Breast epithelium (tissue), 4 donors: ENCODE measurements at places on chromosomes 11 and 22. TPM values are rescaled to one million over a fixed set of nuclear protein-coding genes. Genes with fewer than 3 reads are reported as not detected.

DTX4 gene
- total RNA-seq: 10.8 TPM

DBX1 gene
- not detected for total RNA-seq

TMEM121B gene
- total RNA-seq: not detected

CCDC89 gene
- total RNA-seq: 1.6 TPM

DNA sequence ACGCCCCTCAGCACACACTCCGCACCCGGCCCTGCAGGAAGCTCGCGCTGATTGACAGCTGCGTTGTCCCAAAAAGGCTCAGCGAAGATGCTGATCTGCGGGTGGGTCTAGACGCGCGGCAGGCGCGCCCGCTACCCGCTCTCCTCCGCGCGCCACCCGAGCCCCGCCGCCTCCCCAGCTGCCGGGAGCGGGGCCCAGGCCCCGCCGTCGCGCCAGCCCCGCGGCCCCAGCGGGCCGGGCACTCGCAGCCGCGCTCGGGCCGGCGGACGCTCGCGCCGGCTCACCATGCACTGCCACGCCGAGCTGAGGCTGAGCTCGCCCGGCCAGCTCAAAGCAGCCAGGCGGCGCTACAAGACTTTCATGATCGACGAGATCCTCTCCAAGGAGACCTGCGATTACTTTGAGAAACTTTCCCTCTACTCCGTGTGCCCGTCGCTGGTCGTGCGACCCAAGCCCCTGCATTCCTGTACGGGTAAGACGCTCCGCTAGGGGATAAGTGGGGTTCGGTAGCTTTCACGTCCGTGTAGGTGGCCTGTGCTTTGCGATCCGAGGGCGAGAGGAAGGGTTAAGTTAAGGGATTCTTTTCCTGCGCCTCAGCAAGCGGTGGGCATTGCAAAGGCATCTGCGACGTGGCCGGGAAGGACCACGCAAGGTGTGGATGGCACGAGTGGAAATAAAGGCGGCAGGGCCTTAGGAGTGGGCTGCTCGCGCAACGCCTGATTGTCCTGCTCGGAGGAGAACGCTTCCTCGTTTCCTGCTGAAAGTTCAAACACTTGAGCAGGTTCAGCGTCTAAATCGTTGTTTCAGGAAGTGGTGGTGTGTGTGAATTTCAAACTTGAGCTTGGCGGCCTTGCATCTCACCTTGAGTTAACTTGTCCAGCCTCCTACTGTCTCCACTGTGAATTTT is at the start of gene BARX2:
BARX2 (plus strand) TSS at position 98 of the 907 bp plus-strand sequence; CDS start at position 286, 188 bp downstream.
- no peaks in the 10 kb centered on the region for H3K36me3 ChIP-seq
- peak within 1 kb of the TSS; percentile 9 for H3K4me3 ChIP-seq
- H3K4me1 ChIP-seq: no peaks in the 10 kb centered on the region
- peak; percentile 60 for DNase-seq

GRCh38 chr11:8989453-8989852 is 14.3 kb downstream of the NRIP3 start:
- no peaks in the 10 kb centered on the region for H3K36me3 ChIP-seq
- no peak overlapping the region for H3K27ac ChIP-seq
- H3K4me1 ChIP-seq: no peaks in the 10 kb centered on the region
- no peak for DNase-seq

- H3K4me3 ChIP-seq: no peak overlapping the region
- no peak for DNase-seq
- H3K4me1 ChIP-seq: no peaks in the 10 kb centered on the region
- H3K27me3 ChIP-seq: no peaks in the 10 kb centered on the region
- no peak overlapping the region for H3K27ac ChIP-seq
Measured at GRCh38 chr11:64089493-64089892, 53.8 kb downstream of the FLRT1 start.

GRCh38 chr22:29314537-29315285 is 786 bp downstream of the RASL10A start:
- H3K4me1 ChIP-seq: peaks cover 21% of the 10 kb centered on the region
- H3K27ac ChIP-seq: no peak overlapping the region
- H3K27me3 ChIP-seq: peaks cover 18% of the 10 kb centered on the region
- H3K36me3 ChIP-seq: no peaks in the 10 kb centered on the region
- peak overlapping the region; percentile 50 for H3K4me3 ChIP-seq
- DNase-seq: peak; percentile 49

DNA sequence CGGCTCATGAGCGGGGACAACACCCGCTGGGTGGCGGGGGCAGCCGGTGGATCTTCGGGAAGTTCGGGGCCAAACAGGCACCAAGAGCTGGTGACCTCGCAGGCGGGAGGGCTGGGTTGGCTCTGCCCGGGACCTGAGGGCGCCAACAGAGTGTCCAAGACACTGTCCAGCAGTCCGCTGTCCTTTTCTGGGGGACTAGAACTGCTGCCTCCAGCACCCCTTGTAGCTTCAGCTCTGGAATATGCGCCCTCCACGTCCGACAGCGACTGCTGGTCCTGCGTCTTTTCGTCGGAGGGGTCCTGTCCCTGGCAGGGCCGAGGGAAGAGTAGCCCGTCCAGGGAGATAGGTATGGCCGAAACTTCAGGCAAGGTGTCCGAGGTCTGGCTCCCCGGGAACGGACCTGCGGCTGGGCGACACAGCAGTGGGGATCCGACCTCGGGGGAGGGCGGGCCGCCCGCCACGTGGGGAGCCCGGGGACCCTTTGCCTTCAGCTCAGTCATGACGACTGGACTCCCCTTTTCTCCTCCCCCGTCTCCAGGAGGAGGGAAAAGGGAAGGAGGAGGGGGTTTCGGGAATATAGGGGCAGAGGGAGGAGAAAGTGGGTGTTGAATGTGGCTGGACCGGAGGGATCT is 926 bp downstream of the PGR start:
- H3K27me3 ChIP-seq: no peaks in the 10 kb centered on the region
- H3K4me3 ChIP-seq: peak overlapping the region; percentile 56
- H3K4me1 ChIP-seq: no peaks in the 10 kb centered on the region
- no peak for DNase-seq
- H3K36me3 ChIP-seq: no peaks in the 10 kb centered on the region
- H3K27ac ChIP-seq: peak overlapping the region; percentile 92

DNA sequence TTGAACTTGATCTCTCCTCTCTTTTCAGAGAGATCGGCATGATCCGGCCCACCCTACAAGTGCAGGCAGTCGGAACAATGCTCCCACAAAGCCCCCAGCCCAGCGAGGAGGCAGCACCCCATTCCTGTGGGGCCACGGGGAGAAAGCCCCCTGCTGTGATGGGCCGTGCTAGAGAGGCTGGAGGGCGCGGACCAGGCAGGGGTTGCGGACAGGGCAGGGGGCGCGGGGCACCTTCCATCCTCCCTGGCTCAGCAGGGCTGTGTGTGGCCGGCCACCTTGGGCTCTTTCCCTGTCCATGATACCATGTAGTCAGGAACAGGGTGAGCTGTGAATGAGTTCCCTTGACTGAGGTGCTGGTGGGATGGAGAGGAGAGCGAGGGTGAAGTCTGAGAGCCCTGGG is 379.8 kb downstream of the BRD1 start:
- H3K27ac ChIP-seq: no peak overlapping the region
- H3K4me3 ChIP-seq: no peak overlapping the region
- H3K27me3 ChIP-seq: peaks cover 66% of the 10 kb centered on the region
- DNase-seq: no peak

- no peak overlapping the region for H3K27ac ChIP-seq
- H3K27me3 ChIP-seq: no peaks in the 10 kb centered on the region
- DNase-seq: peak; percentile 8
- H3K4me1 ChIP-seq: no peaks in the 10 kb centered on the region
Measured at GRCh38 chr22:20652582-20652981, 121.3 kb upstream of the SERPIND1 start.

GRCh38 chr22:41271787-41272186 is 14.2 kb downstream of the RANGAP1 start:
- no peak for DNase-seq
- no peaks in the 10 kb centered on the region for H3K27me3 ChIP-seq
- H3K4me1 ChIP-seq: no peaks in the 10 kb centered on the region
- no peak overlapping the region for H3K4me3 ChIP-seq
- H3K27ac ChIP-seq: peak overlapping the region; percentile 75

- no peak for DNase-seq
- no peaks in the 10 kb centered on the region for H3K4me1 ChIP-seq
- H3K27ac ChIP-seq: no peak overlapping the region
- H3K36me3 ChIP-seq: no peaks in the 10 kb centered on the region
- no peaks in the 10 kb centered on the region for H3K27me3 ChIP-seq
Measured at GRCh38 chr11:83862033-83862432, 575.9 kb upstream of the CCDC90B start.

GRCh38 chr22:29109822-29110221 is 37.0 kb downstream of the KREMEN1 start:
- no peaks in the 10 kb centered on the region for H3K4me1 ChIP-seq
- H3K36me3 ChIP-seq: no peaks in the 10 kb centered on the region
- DNase-seq: no peak
- H3K27ac ChIP-seq: no peak overlapping the region
- H3K4me3 ChIP-seq: no peak overlapping the region
- no peaks in the 10 kb centered on the region for H3K27me3 ChIP-seq

DNA sequence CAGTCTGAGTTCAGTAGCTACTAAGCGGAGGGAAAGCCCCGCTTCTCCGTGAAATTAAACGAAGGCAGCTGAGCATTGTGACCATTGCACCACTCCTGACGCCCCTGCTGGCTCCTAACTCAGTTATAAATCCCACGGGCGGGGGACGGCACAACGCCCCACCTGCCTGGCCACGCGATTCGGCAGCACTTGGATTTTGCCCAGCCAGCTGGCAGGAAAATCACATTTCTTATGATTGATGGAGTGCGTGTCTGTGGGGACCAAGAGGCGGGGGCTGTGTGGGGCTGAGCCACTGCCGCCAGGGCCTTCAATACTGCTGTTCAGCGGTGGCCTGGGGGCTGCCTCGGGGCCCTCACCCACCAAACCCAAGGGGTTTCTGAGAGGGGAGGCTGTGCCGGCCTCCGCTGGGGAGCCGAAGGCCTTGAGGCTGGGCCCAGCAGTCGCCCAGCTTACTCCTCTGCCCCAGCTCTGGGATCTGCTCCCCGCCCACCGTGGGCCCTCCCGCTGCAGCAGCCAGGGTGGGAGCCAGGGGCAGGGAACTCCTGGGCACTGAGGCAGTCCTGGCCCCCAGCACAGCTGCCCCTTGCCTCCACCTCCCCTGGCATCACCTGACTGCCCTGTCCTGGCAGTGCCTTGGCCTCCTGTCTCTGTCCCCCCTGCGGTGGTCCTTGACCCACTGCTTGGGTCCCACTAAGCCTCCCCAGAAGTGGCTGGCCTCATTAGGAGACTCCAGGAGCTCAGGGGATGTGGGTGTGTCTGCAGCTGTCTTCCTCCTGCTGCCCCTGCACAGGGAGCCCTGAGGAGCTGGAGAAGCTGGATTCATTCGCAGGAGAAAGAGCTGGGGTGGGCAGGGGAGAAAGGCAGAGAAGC is 30.7 kb downstream of the SHISAL1 start:
- H3K36me3 ChIP-seq: no peaks in the 10 kb centered on the region
- H3K4me3 ChIP-seq: no peak overlapping the region
- no peaks in the 10 kb centered on the region for H3K27me3 ChIP-seq
- no peaks in the 10 kb centered on the region for H3K4me1 ChIP-seq
- H3K27ac ChIP-seq: no peak overlapping the region

DNA sequence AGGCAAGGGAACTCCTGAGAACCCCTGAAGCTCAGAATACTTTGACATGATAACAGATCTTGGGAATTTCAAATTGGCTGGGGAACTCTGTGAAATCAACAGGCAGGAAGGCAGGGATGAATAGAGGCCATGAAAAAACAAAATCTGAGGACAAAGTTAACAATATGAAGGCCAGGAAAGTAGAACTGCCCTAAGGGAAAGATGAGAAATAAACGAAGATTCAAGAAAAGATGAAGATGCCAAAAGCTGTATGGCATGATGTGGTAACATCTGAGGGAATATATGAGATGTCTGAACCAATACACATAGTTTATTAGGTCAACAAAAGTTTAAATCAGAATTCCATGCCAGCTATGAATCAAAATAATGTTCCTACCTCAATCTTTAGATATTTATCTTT is 25.0 kb downstream of the SERGEF start:
- H3K36me3 ChIP-seq: no peaks in the 10 kb centered on the region
- no peaks in the 10 kb centered on the region for H3K4me1 ChIP-seq
- H3K27me3 ChIP-seq: no peaks in the 10 kb centered on the region
- DNase-seq: no peak
- no peak overlapping the region for H3K27ac ChIP-seq

DNA sequence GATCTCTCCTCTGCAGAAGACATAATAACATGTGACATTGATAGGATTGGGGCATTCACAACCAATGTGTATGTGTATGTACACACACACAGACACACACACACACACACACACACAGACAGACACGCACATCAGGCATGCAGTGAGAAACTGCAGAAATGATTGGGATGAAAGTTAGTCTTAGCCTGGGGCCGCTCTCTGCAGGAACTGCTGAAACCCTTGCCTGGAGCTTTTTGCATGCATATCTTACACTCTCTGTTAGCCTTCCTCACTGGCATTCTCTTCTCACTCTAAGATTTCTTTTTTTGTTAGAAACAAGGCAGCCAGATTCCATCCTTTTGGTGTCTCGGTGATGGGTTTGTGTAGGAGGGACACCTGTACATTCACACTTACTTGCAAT is 337.9 kb downstream of the NELL1 start:
- H3K36me3 ChIP-seq: no peaks in the 10 kb centered on the region
- DNase-seq: no peak
- H3K4me3 ChIP-seq: no peak overlapping the region
- H3K27me3 ChIP-seq: no peaks in the 10 kb centered on the region
- H3K4me1 ChIP-seq: no peaks in the 10 kb centered on the region
- no peak overlapping the region for H3K27ac ChIP-seq

DNA sequence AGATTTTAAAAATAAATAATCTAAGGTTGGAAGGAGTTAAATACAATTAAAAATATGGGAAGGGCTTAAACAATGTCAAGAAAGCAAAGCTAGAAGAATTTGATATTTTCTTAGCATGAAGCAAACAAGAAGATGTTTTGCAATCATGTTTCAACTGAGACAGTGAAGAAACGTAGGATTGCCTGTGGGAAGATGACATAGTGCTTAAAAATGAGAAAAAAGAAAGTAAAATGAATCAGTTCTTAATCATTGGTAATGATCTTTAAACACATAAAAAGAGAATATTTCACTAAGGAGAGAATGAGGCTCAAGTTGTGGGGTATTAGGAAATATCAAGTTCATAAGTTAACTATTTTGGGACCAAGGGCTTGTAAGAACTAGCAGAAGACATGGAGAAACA is 855.0 kb downstream of the METTL15 start:
- DNase-seq: no peak
- no peaks in the 10 kb centered on the region for H3K27me3 ChIP-seq
- H3K4me1 ChIP-seq: no peaks in the 10 kb centered on the region

DNA sequence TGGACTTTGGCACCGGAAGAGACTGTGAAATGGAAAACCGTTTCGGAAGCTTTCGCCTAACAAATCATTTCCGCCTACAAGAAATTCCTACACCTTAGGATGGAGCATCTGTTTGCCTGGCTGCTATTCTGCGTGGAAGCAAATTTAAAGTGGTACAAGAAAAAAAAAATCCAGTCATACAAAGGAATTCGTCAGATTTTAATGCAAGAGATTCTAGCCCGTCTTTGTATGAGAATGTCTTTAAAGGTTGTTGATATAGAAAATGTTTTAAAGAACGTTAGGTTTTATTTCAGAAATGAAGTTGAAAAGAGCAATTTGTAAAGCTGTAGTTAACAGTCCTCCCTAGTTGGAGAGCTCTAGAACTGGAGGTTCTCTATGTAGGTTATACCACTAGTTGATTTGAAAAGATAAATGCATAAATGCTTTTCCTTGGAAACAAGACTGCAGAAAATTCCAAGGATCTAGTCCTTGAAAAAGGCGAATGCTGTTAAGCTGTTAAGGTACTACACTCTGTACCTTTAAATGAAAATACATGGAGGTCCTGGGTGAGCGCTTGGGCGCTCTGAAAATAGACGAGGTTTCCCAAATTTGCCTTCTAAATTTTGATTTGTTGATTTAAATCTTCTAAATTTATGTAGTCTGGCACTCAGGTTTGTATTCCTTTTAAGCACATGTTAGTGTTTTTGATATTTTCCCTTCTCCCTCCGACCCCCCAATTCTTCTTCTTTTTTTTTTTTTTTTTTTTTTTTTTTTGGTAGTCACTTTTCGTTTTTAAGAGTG is 2.4 kb downstream of the NCR3LG1 start:
- no peaks in the 10 kb centered on the region for H3K27me3 ChIP-seq
- no peaks in the 10 kb centered on the region for H3K4me1 ChIP-seq
- no peak overlapping the region for H3K27ac ChIP-seq
- H3K4me3 ChIP-seq: peak overlapping the region; percentile 64
- no peaks in the 10 kb centered on the region for H3K36me3 ChIP-seq
